CD8-positive, alpha-beta memory T cell (primary cell): ENCODE measurements at places on chromosomes 11 and 22.

DNA sequence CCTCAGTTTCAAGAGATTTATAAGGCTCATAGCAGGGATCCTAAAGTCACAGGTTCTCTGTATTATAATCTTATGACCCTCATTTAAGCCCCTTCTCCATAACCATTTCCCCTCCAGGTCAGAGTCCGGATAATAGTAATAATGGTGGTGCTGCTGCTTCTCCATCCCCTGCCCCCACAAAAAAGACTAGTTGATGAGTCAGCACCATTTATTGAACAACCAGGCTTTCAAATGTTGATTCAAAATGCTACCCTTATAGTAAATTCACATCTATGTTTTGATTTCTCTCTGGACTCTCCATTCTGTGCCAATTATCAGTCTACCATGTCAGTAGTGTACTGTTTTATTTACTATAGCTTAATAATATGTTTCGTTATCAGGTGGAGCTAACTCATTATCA is 17.6 kb upstream of the RIC3 start:
- no peak for DNase-seq

GRCh38 chr11:105548359-105548758 is 61.5 kb upstream of the GRIA4 start:
- DNase-seq = no peak

DNA sequence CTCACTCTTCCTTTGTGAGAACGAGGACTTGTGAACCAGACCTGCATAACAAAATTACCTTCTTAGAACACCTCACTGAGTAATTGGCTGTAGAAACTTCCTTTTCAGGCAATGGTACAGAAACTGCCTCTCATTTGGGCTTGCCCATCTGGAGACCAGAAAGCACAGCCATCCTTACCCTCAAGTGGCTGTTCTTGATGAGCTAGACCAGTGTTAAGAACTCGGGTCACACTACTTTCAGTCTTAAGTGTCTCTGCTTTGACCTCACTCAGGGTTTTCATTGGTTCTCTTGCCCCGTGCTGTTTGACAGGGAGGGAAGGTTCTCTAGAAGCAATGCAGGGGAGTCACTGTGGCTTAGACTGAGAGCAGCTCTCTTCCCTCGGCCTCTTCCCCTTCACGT is 29.3 kb downstream of the NAT10 start:
- DNase-seq = no peak

GRCh38 chr22:21582801-21583740 is 15.6 kb downstream of the UBE2L3 start:
- no peak for DNase-seq

GRCh38 chr11:18188796-18189195 is 16.2 kb downstream of the MRGPRX4 start:
- DNase-seq = no peak

- DNase-seq = no peak
Measured at GRCh38 chr22:40058265-40058664, 63.5 kb downstream of the FAM83F start.

DNA sequence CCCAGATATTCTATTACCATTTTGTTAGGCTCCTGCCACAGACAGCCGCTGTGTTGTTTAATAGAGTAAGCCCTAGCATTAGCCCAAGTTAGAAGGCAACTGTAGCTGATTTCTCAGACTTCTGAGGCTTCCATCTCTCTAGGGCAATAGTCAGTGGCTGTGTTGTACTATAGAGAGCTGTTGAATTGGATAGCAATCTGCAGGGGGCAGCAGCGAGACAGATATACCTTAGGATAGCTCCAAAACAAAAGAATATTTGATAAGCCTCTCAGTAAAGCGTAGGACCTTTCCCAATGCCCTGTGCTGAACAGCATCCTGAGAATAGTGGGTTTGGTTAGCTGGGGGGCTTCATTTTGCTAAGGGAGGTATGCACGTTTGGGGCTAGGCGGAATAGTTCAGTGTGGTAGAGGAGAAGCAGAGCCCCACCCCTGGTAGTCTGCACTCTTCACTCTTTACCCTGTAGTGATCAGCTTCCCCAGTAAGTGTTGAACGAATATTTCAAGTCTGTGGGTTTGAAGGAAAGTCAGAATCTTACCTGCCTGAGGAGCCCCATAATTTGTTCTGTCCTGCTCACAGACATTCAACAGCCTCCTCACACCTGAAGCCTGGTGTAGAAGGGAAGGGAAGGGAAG is 515.1 kb downstream of the INSC start:
- no peak for DNase-seq

DNA sequence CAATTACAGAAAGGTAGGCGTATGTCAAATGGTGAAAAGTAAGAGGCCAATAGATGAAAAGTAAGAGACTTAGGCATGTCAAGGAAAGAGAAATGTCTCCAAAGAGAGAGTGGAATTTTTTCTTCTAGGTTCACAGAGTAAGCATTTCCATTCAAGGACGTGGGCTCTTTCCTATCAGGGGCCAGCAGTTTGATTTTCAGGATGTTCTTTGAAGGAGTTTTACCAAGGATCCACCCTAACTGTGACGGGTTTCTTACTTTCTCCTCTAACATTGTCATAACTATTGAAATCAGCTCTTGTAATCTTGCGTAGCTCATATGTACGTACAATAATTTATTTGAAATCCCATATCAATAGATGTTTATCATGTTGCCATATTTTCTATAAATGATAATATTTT is 2112.2 kb upstream of the RAG2 start:
- DNase-seq = no peak

GRCh38 chr11:17812091-17812864 is 77.7 kb downstream of the KCNC1 start:
- DNase-seq = no peak
